IPS-NIHi11 (cell line): ENCODE measurements at places on chromosomes 6 and 20.

DNA sequence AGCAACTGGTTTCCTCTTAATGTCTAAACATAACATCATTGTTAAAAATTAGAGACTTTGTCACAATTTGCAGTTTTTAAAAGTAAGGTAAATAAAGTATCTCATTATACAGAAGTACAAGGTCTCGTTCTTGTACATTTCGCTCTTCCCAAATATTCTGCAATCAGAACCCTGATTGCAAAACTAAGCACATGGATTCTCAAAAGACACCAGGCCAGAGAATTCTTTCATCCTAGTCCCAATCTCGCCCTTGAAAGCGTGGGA lies 355 bp upstream of the AKAP7 start:
- no peak for DNase-seq

GRCh38 chr6:154650351-154650750 lies 82.9 kb upstream of the SCAF8 start:
- DNase-seq = no peak

- no peak for DNase-seq
Measured at GRCh38 chr6:101803136-101803535, 409.6 kb downstream of the GRIK2 start.

DNA sequence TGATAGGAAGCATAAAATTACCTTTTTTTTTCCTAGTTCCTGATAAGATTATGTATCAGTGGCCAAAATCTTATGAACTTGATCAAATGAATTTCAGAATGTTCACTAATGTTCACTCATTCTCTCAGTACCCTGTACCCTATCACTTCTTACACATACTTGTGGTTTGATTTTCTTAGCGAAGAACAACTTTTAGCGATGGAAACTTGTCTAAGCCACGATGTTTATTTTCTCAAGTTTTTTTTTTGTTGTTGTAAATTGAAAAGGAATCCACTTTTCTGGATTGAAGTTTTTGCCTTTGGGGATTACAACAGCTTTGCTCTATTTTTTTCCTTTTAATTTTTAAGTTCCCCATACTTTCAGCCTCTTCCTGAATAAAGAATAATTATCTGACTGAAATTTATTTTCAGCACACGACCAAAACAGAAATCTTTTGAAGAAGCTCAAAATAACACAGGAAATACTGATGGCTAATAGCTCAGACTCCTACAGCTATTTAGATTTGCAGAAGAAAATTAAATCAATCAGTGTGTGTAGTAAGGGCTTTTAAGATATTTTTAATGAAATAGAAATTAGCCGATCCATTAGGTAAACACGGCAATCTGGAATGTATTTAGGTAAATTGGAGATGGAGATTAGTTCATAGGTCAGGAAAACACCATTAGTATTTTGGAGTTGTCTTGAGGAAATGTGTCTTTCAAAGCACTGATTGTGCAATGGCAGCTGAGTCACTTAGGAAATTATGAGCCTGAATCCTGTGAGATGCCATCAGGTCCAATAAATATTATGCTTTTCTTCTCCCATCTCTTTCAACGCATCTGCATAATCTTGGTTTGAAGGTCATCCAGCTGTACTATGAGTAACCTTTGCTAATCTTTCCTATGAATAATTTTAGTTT lies 217.5 kb downstream of the GJA1 start:
- DNase-seq = no peak

- no peak for DNase-seq
Measured at GRCh38 chr20:8067082-8067481, 47.5 kb upstream of the TMX4 start.

GRCh38 chr6:131379948-131380347 lies 193.1 kb upstream of the ARG1 start:
- DNase-seq = no peak

- no peak for DNase-seq
Measured at GRCh38 chr6:106778943-106779342, 149.6 kb downstream of the QRSL1 start.
